WTC11 (cell line): ENCODE measurements at places on chromosomes 1 and 21.

DNA sequence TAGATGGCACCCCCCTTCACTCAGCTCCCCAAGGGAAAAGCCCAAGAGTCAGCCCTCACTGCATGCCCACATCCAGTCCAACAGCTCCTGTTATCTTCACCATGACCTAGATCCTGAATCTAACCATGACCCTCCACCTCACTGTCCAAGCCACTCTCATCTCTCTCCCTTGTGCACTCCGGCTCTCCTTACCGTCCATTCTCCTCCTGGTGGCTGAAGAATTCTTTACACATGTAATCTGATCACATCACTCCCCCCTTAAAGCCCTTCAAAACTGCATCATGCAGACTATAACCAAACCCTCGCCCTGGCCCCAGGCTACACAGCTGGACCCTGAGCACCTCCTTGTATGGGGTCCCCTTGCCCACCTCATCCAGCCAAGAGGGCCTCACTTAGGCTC, 14.0 kb upstream of the PAQR7 start:
- peak; percentile 5 for DNase-seq

DNA sequence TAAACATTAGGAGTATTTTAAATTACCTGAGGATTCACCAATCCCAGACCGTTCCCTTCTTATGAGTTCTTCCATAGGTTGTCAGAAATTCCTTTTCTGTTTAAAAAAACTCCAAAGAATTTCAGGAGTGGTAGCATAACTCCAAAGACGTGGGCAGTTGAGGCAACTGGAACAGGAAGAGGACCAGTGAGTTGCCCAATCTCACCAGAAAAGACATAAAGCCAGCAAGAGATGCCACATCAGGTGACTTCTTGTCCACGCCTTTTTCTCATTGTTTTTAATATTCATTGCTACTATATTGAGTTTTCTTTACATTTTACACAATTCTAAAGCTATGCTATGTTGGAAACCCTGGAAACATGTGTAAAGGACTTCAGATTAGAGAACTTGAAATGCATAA, 88.1 kb upstream of the JAK1 start:
- DNase-seq: no peak

DNA sequence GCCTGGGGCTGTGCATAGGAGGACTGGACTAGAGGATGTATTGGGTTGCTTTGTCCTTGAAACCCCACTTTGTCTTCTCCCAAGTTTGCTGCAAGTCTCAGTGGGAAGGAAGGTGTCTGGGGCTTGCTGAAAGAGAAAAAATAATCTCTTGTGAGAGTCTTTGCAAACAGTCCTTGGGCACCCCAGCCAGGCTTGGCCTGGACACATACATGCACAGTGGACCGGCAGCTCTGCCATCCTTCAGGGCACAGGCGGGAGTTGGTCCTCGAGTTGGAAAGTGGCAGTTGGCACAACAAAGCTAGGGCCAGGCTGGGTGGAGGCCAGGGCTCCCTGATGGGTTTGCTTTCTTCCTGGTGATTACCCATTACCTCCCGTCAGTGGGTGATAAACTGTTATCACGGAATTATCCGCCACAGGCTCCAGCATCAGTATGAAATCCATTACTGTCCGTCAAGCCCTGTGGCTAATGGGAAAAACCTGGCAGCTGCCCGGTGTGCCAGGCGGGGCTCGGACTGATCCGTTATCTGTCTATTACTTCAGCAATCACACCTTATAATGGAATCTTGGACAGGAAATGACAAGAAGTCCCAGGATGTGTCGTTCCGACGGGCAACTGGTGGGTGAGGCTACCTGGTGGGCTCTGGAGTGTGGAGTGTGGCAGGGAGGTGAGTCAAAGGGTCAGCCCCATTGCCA, 265.7 kb downstream of the GRIK3 start:
- no peak for DNase-seq

GRCh38 chr1:97947695-97948094, 26.9 kb upstream of the DPYD start:
- no peak for DNase-seq

DNA sequence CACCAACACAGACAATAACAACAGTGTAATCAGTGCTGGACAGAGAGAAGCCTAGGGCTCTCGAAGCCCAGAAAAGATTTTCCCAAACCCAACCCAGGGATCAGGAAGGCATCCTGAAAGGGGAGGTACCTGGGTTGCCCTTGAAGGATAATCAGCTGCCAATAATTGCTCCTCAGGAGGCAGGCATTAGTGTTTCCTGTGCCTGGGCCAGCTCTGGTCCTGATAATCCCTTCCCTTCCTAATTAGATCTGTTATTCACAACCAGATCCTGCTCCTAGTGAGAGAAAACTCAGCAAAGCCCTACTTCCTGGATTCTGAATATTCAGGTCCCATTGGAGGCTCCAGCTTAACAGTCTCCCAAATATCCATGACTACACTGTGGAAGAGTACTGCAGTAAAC, 117.4 kb downstream of the DMRTA2 start:
- no peak for DNase-seq
